ENCODE measurements at places on chromosomes 1 and 21.

DNA sequence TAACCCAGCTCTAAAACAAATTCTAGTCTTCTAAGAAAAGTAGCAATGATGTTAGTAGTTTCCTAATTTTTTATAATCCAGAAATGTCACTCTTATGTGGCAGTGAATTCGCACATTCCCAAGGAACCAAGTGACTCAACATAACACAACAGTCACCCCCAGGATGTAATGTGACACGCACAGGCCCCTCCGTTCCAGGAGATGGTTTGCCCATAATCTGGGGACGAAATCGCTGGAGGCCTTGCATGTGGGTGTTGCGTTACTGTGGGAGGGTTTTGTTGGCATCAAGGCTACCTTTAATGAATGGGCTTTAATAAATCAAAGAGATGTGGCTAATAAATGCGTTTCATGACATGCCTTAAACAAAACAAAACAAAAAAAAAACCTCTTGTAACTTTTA, 50.9 kb downstream of the EVA1C start:
- no peak for DNase-seq

- DNase-seq = no peak
Measured at GRCh38 chr1:20601129-20601825, 12.4 kb downstream of the CDA start.

GRCh38 chr21:39186676-39187075, 3.4 kb upstream of the PSMG1 start:
- no peak for DNase-seq

- peak; percentile 83 for DNase-seq
Measured at GRCh38 chr1:169312084-169312954, 55.3 kb downstream of the NME7 start.

DNA sequence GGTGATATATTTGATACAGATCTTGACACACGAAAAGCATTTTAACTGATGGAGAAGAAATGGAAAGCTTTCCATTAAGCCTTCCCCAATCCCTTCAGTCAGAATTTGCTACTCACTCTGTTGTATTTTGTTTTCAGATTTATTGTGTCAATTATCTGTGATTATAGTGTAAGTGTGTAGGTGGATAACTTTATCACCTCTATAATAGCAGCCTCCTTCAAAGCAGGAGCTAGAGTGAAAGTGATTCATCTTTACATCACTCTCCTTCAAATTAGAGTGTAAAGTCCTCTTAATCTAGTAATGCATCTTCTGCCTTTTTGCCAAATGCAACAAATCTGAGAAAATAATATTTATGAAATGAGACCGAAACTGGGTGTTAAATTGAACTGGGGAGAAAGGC, 459.7 kb upstream of the ZP4 start:
- DNase-seq = no peak

DNA sequence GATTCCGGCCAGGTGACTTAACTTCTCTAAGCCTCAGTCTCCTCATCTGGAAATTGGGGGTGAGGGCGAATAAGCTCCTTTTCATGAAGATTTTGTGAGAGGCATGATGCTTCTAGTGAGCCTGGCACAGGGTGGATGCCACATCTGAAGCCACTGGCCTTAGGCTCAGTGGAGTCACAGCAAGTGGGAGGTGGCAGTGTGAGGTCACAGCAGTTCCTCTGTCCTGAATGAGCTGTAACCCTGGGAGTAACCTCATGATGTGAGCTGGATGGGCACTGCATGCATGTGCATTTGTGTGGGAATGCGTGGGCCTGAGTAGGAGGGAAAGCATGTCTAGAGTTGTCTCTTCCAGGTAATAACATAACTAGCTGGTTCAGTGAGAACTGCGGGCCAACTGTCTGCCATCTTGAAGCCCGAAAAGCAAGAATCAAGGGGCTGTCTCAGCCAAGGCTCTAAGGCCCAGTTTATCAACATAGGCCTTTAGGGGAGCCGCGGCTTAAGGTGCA, 27.0 kb upstream of the HTR1D start:
- DNase-seq = no peak

DNA sequence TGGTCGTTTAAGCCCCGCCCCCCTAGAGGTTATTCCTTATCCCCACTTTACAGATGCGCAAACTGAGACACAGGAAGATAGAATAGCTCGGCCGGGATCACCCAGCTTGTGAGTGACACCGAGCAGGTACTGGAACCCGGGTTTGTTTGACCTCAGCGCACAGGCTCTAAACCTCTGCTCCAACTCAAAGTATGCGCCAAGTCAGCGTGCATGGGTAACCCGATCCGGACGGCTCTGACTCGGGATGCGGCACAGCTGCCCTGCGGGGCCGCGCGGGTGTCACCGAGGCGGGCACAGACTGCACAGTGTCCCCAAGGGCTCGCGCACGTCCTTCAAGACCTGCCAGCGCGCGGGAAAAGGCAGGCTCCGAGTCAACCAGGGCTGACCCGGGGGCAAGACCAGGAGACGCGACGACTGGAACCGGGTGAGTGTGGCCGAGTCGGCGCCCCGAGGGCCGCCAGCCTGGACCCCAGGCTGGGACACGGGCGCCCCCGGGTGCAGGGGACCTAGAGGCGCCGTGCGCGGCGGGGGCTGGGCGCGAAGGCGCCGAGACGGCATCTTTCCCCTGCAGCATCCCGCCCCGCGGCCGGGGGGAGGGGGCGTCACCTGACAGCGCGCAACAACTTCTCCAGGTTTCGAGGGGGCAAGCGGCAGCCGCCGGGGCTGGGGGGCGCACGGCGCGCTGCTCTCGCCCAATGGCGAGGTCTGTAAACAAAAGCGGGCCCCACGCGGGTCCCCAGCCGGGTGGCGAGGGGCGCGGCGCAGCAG, 101.9 kb upstream of the SOD1 start:
- no peak for DNase-seq

DNA sequence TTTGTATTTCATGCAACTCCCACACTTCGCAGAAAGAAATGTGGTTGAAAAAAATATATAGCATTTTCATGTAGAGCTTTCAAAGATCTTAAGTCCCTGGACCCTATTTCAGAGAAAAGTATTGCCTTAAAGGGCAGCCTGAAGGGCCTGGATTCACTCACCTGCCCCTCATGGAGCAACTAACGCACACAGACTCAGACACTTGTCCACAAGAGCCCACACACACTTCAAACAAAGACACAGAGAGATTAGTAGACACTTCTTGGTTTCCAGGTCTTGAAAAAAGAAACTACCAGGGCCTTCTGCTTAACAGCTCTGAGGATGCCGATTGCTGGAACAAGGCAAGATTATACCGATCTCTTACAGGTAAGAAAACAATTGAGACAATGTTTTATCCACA, 122.2 kb downstream of the ZBTB18 start:
- no peak for DNase-seq

DNA sequence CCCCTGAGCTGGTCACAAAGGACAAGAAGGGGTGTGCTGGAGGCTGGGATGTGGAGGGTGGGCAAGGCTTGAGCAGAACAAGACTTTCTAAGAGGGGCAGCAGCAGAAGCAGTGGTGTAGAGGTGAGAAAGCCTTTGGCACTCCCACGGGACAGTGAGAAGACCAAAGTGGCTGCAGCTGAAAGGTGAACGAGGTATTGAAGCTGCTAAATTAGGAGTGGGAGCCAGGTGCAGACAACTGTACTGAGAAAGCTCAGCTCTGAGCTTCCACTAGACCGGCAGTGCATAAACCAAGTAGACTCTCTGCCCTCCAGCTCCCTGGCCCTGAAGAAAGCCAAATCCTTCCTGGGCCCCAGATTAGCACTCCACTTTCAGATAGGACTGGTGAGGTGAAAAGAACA, 93.0 kb downstream of the VWA5B1 start:
- no peak for DNase-seq

- no peak for DNase-seq
Measured at GRCh38 chr1:246455476-246455875, 51.6 kb downstream of the SMYD3 start.

GRCh38 chr1:81554108-81554507, 246.6 kb upstream of the ADGRL2 start:
- DNase-seq = no peak

- DNase-seq = peak; percentile 71
Measured at GRCh38 chr1:93437976-93438605, 9.8 kb upstream of the FNBP1L start.

- DNase-seq = no peak
Measured at GRCh38 chr1:37719572-37720195, 27.4 kb downstream of the CDCA8 start.

DNA sequence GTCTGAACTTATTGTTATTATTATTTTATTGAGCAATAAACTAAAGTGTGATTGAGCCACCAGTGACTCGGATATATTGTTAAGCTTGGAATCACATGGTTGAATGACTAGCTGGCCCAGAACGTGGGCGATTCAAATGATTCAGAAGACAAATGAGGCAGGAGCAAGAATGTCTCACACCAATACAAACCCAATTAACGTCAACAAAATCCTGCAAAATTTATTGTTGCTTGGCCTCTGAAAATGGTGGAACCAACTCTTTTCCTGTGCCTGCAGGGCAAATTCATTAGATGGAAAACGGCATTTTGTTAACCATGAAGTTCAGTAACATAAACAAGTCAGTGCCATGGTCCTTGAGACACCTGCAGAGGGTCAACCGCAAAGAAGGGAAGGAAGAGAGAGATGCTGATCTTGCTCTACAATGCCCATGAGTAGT, 482.0 kb downstream of the SETD4 start:
- no peak for DNase-seq

DNA sequence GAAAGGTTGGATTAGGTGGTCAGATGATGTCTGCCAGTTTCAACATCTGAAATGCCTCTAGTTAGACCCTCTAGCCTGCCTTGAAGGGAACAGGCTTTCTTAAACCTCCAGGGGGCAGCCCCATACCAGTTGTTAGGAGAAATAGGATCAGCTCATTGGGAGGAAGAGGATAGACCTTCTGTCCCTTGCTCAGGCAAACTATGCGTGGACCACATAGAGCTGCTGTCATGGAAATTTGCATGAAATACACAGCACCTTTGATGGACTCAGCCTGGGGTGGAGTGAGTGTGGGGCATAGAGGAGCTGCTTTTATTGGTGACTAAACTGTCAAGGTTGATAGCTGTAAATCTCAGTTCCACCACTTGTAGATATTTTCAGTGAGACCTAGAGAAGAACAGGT, 38.4 kb upstream of the SPAG17 start:
- no peak for DNase-seq

- no peak for DNase-seq
Measured at GRCh38 chr1:178393370-178393769, 103.4 kb downstream of the CLEC20A start.

GRCh38 chr1:215220346-215220745, 137.8 kb downstream of the KCNK2 start:
- DNase-seq = no peak

GRCh38 chr1:14961661-14962267, 191.8 kb upstream of the TMEM51 start:
- no peak for DNase-seq

DNA sequence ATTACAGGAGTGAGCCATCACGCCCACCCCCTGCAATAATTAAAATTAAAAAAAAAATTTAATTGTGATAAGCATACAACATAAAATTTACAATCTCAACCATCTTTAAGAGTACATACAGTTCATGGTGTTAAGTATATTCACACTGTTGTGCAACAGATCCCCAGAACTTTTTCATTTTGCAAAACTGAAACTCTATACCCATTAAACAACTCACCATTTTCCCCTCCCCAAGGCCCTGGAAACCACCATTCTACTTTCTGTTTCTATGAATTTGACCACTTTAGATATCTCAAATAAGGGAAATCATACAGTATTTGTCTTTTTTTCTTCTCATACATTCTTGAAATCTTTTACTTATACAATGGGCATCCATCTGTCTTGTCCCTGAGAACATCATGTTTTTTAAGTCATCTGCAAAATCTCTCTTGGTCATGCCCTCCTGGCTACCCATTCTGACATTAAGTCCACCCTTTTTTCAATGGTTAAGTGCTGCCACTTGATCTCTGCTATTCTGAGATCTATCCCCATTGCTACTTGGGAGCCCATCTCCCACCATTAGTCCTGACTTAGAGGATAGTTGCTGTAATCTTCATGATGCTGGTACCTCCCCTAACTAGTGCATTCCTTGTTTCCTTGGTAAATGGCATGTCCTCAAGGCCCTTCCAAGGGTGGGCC, 39.4 kb upstream of the ZFYVE9 start:
- DNase-seq = no peak

GRCh38 chr1:232678185-232678886, 48.4 kb upstream of the SIPA1L2 start:
- DNase-seq = no peak

Data from KBM-7 (cell line).